ENCODE measurements at places on chromosomes 3 and 15.

GRCh38 chr3:186955898-186956696 is 25.8 kb downstream of the ST6GAL1 start:
- no peak for DNase-seq

DNA sequence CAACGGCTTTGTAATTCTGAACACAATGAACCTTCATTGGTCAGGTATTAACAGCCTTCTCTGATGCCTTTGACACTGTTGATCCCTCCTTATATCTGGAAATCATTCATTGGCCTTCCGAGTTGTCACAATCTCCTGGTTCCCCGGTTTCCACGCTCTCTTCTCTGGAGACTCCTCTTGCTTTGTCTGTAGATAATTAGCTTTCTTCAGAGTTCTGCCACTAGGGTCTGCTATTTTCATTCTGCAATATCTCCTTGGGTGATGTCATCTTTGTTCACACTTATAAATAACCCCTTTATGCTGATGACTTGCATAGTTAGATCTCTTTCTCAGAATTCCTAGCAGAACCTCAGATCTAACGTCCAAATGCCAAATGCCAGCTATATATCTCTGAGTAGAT is 583.8 kb upstream of the ZNF717 start:
- no peak for DNase-seq

DNA sequence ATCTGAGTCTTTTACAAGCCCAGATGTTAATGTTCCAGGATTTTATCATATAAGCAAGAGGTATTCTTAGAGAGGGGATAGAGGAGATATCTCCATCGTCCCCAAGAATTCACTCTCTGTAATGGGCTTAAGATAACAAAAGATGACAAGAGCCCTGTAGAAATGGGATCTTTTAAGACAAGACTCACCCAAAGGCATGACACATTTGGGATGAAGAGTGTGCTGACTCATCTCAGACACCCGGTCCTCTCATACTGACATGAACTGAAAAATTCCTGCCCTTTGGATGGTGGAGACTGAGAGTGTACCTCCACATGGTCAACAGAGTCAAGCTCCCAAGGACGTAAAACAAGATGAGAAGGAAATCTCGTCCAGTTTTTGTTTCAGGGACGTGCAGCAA is 11.0 kb downstream of the LEKR1 start:
- DNase-seq: no peak

DNA sequence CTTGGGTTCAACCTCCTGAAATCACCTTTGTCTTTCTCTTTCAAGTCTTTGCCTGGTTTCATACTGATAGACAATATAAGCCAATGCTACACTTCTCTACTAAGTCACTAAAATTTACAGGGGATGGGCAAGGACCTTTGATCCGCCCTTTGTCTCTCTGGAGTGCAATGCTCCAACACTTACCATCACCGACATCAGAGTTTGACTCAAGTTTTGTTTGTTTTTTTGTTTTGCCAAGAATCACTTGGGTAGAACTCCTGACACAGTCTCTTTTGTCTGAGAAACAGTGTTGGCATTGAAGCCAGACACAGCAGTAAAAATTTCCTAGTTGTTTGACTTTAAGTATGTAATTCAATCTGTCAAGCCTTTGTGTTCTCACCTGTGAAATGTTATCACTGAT is 29.3 kb downstream of the NFKBIZ start:
- DNase-seq: no peak

GRCh38 chr3:55309336-55309735 is 177.8 kb downstream of the WNT5A start:
- DNase-seq: no peak

GRCh38 chr15:63600616-63601025 is 3.4 kb downstream of the FBXL22 start:
- peak; percentile 91 for DNase-seq

GRCh38 chr3:143605233-143605950 is 242.9 kb downstream of the SLC9A9 start:
- no peak for DNase-seq

DNA sequence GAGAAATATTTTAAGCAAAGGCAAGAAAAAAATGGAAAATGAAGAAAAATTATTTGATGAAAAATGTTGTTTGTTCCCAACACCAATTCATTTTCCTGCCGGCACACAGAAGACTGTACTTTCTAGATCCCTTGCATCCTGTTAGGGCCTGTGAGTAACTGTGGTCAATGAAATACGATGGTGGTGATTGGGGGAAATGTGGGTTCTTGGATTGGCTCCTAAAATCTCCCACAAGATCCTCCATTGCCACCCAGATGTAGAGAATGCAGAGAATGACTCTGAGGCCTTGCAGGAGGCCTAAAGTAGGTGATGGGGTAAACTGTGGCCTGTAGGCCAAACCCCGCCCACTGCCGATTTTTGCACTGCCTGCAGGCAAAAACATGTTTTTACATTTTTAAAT is 46.3 kb upstream of the C3orf70 start:
- no peak for DNase-seq

- DNase-seq: no peak
These were observed 11.1 kb downstream of the IGF2BP2 start for GRCh38 chr3:185813691-185814215.

DNA sequence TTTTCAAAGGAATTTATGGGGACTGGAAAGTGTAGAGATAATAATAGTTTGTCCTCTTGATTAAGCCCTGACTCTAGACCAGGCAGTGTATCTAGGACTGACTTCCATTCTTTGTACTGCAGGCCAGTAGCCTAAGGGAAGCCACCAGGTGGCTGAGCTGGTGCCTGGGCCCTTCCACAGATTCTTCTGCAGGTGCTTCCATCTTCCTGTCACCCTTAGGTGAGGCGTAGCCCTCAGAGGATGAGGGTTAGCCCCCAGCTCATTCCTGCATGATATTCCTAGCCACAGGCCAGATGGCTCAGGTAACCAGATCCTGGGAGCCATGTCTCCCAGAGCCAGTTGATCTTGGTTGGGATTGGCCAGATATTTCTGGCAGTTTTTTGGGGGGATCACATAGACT is 169.0 kb upstream of the IL12A start:
- no peak for DNase-seq

DNA sequence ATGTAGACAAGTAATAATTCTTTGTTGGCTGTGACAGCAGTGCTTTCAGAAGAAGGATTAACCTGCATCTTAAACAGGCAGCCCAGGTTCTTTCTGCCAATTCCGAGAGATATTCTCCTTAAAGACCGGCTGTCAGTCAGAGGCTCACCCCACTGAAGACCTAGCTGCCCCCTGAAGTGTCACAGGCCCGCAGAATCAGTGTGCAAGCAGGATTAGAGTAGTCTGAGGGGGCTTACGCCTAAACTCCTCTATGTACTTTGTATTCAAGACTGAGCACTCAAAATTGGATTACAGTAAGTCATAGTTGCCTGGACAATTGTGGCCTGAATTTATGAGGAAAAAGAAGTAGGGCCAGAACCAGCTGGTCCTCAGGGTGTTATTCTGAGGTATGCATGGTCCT is 342.9 kb downstream of the CLSTN2 start:
- DNase-seq: no peak

GRCh38 chr15:68241088-68241935 is 11.8 kb upstream of the CLN6 start:
- no peak for DNase-seq

- DNase-seq: no peak
These were observed 58.5 kb downstream of the ADAMTS7 start for GRCh38 chr15:78752492-78753358.

DNA sequence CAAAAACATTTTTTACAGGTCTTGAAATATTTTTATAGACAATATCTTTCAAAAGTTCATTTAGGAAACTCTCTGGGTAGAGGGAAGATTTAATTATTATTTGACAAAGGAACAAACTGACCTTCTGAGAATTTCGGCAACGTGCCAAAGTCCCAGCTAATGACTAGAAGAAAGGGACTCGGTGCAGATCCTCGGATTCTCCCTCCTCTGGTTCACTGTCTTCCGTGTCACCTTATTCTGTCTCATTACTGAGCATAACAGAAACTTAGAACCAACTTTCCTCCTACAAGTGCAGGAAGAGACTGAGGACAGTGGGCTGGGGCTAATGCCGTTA is 339.1 kb downstream of the MECOM start:
- no peak for DNase-seq

DNA sequence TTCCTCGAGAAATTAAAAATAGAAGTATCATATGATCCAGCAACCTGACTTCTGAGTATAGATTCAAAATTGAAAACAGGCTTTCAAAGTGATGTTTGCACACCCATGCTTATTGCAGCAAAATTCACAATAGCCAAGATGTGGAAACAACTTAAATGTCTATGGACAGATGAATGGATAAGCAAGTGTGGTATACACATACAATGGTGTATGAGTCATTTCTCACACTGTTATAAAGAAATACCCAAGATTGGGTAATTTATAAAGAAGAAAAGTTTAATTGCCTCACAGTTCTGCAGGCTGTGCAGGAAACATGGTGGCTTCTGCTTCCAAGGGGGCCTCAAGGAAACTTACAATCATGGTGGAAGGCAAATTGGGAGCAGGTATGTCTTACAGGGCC is 100.8 kb downstream of the KLF13 start:
- DNase-seq: no peak

DNA sequence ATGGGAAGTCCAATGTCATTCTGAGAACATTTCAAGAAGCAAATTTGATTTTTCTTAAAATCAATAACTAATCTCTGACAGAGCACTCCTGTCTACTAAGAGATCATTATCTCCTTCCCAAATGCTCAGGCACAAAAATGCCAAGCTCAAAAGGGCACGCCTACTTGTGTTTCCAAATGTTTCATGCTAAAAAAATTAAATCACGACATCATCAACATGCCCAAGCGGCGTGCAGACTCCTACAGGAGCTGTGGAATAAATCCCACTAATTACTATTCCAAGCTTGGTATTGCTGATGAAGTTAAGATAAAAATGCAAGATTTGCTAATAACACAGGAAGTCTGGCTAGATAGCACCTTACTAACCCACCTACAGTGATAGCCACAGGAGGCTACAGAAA is 140.8 kb downstream of the OSBPL10 start:
- DNase-seq: no peak
